Esophagus squamous epithelium (tissue), 5 donors: ENCODE measurements at places on chromosomes 7 and 10.

DNA sequence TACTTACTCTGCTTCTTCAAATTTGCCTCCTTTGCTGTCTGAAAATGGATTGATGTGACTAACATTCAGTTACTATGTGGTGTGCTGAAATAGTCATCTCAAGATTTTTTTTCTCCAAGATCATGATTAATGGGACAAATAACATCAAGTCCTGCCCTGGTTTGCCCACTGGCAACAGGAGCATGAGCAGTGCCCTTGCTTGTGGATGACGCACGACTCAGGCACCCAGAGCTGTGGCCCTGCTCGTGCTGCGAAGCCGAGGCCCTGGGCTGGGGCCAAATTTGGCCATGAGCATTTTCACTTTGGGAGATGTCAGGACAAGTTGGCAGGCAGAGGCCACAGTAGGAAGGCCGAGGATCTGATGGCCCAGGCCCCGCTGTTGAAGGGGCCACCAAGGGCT, 239.8 kb upstream of the IGFBP3 start:
- no peak for DNase-seq

DNA sequence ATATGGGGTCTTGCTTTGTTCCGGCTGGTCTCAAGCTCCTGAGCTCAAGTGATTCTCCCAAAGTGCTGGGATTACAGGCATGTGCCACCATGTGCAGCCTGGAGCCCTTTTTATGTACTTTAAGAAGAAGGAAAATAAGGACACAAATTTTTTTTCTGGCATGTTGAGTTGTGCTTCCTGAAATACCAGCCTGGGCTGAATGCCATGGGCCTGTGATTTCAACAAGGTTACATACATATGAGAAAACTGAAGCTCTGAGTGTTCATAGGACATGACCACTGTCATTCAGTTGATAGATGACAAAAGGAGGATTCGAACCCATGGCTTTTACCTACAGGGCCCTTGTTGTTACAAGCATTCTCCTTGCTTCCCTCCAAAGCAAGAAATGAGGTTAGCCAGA, 36.1 kb downstream of the ST8SIA6 start:
- no peak for DNase-seq

- DNase-seq, result no peak
Observed at GRCh38 chr7:105213611-105214010, 175.1 kb downstream of the SRPK2 start.

GRCh38 chr7:65840446-65840845, 32.4 kb upstream of the VKORC1L1 start:
- no peak for DNase-seq

GRCh38 chr7:4725014-4725849, 43.1 kb downstream of the FOXK1 start:
- DNase-seq, result no peak

- DNase-seq, result no peak
Observed at GRCh38 chr7:145123502-145123901, 287.6 kb upstream of the TPK1 start.

DNA sequence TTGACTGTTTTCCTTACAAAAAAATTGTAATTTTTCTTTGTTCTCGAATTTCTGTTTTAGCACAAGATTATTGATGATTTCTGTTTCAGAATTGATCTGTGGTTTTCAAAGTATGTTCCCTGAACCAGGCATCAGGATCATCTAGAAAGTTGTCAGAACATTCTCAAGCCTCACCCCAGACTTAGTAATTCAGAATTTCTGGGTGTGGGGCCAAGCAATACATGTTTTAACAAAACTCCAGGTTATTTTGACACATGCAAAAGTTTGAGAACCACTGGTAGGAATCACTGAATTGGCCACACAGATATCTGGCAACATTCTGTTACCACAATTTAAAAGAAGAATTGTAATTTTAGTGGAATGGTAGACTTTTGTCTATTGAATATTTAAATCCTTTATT, 1173.9 kb upstream of the LRRTM3 start:
- no peak for DNase-seq

DNA sequence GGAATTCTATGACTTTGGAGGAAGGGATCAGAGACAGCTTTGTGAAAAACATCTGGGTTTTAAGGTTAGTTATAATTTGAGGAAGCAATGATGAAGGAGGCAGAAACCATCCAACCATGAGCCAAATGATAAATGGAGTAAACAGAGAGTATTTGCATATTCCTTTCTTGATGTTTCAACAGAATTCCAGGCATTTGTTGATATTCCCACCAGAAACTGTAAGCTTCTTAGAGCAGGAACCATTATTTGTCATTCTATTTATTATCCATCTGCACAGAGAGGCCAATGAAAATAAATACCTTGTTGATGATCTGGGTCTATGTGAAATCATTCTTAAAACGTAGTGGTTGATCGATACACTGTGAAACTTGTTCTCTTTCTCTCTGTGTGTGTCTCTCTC, 715.3 kb downstream of the INHBA start:
- no peak for DNase-seq

DNA sequence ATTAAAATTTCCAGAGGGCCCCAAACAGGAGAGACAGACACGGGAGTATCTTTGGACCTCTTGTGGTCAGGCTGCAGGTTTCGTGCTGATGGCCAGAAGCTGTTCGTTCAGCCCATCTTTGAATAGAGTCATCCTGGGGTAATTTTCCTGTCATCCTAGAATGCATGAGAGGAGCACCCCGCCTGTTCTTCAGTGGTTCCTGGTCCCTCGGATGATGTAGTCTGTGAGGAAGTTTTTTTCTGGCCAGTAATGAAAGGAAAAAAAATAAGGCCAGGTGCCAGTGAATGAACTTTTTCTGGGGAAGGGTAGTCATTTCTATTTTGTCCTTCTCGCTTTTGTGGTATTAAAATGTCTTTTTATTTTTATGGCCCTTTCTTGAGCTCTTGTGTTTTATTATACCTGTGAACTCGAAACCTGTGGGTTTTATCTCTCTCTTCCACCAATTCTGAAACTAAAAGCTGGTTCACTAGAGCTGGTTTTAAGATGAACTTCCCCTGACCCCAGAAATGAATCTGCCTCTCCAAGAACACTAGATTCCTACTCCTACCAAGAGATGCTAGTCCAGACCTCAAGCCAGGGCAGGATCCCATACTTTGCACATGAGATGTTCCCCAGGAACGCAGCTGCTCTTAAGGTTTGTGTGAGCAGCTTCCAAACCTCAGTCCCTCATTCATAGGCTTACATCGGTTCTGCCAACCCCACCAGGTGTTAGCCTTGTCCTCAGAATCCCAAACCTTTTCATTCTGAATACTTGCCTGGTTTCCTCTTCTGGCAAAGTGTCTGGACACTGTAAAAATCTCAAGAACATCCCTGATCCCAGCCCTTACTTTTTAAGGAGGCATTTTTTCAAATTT, 15.4 kb upstream of the MEST start:
- DNase-seq, result no peak
